Progenitor cell of endocrine pancreas (in vitro differentiated cells): ENCODE measurements at places on chromosomes 3 and 15. TPM values are rescaled to one million over a fixed set of nuclear protein-coding genes. Genes with fewer than 3 reads are reported as not detected.

Gene MEIS2
- total RNA-seq: 133 and 143 TPM in 2 replicates

Gene GABRG3
- 0.24 and 0.80 TPM in 2 replicates for total RNA-seq

Gene CKMT1B
- total RNA-seq: 1.8 and 3.3 TPM in 2 replicates

Gene CD80
- total RNA-seq: 0.20 and 0.24 TPM in 2 replicates

Gene XYLB
- 4.0 and 7.0 TPM in 2 replicates for total RNA-seq

Gene SLC12A1
- total RNA-seq: 0.16 TPM in 1 of 2 replicates, not detected in the other

Gene NMB
- 4.9 and 6.1 TPM in 2 replicates for total RNA-seq

Gene C3orf22
- total RNA-seq: 0.26 and 0.44 TPM in 2 replicates

GRCh38 chr3:72446218-72447058 is 401.8 kb downstream of the SHQ1 start:
- H3K36me3 ChIP-seq: peaks cover 3% of the 10 kb centered on the region
- peaks cover 39% of the 10 kb centered on the region for H3K4me1 ChIP-seq
- H3K27me3 ChIP-seq: peaks cover 13% of the 10 kb centered on the region
- peak within 1 kb of the TSS; percentile 95 for H3K4me3 ChIP-seq
- H3K27ac ChIP-seq: peak within 1 kb of the TSS; percentile 100

DNA sequence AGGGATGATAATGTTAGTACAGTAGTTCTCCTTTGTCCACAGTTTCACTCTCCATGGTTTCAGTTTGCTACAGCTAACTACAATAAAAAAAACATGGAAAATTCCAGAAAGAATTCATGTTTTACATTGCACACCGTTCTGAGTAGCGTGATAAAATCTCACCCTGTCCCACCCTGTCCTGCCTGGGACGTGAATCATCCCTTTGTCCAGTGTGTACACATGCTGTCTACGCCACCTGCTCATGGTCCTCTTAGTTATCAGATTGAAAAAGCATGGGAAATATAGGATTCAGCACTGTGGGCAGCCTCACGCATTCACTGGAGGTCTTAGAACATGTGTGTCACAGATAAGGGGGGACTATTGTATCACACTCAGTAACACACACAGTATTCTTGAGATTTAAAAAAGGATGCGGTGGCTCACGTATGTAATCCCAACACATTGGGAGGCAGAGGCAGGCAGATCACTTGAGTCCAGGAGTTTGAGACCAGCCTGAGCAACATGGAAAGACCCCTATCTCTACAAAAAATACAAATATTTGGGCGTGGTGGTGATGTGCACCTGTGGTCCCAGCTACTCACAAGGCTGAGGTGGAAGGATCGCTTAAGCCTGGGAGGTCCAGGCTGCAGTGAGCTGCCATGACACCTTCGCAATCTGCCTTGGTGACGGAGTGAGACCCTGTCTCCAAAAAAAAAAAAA is 8.7 kb upstream of the FLNB start:
- DNase-seq: no peak
- peak overlapping the region; percentile 73 for H3K27ac ChIP-seq
- H3K4me3 ChIP-seq: no peak overlapping the region
- H3K36me3 ChIP-seq: no peaks in the 10 kb centered on the region
- no peaks in the 10 kb centered on the region for H3K27me3 ChIP-seq
- peaks cover 20% of the 10 kb centered on the region for H3K4me1 ChIP-seq

DNA sequence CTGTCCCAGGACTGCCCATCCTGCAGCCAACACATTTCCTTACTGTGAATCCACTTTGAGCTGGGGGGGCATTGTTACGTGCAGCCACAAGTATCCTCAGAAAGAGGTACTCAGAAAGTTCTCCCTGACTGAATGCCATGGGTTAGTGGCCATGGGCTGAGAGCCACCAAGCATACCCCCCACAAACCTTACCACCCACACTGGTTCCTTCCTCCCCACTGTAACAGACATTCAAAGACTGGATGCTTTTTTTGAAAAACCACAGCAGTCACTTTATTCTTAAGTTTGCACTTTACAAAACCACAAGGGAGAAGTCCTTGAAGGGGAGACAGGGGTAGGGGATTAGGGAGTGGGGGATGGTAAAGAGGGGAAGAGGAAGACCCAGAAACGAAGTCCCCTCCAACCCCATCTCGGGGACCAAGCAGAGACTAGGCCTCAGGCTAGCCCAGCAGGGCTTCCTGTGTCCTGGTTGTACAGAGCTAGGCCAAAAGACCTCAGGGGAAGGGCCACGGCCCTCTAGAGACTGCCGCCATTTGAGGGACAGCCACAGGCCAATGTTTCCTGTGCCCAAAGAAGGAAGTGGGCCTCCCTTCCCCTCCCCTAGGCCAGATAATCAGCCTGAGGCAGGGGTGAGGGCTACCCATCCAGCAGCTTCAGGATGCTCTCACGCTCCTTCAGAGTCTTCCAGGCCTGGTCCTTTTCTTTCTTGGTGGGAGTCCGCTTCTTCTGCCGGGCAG is 10.1 kb upstream of the CAMK1 start:
- no peak overlapping the region for H3K4me3 ChIP-seq
- H3K27me3 ChIP-seq: no peaks in the 10 kb centered on the region
- peaks cover 5% of the 10 kb centered on the region for H3K36me3 ChIP-seq
- no peaks in the 10 kb centered on the region for H3K4me1 ChIP-seq
- no peak overlapping the region for H3K27ac ChIP-seq
- DNase-seq: no peak

GRCh38 chr3:49158103-49158709 is 7.9 kb downstream of the CCDC71 start:
- DNase-seq: no peak
- no peak overlapping the region for H3K27ac ChIP-seq
- no peaks in the 10 kb centered on the region for H3K27me3 ChIP-seq
- no peaks in the 10 kb centered on the region for H3K36me3 ChIP-seq

DNA sequence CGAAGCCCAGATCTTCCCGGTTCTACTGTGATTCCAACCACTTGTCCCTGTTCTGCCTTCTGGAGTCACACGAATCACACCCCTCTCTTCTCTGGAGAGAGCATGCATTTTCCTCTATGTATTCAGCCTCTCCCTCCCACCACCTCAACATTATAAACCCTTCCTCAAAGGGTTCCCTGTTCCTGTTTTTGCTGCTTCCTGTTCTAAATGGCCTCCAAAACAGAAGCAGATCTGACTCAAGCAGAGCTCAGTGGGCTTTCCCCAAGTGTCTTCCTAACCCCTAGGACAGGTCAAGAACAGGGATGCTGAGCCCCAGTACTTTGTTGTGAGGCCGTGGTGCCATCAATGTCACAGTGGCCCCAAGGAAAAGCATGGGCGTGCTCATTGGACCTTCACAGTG is 75.7 kb upstream of the ARNT2 start:
- DNase-seq: no peak
- H3K4me3 ChIP-seq: no peak overlapping the region
- H3K27ac ChIP-seq: no peak overlapping the region
- H3K27me3 ChIP-seq: peaks cover 7% of the 10 kb centered on the region

- no peak overlapping the region for H3K27ac ChIP-seq
- DNase-seq: no peak
- H3K4me3 ChIP-seq: no peak overlapping the region
- no peaks in the 10 kb centered on the region for H3K27me3 ChIP-seq
- H3K4me1 ChIP-seq: peaks cover 38% of the 10 kb centered on the region
- H3K36me3 ChIP-seq: peaks cover 12% of the 10 kb centered on the region
These were observed 108.0 kb downstream of the IL1RAP start for GRCh38 chr3:190621927-190622326.

- no peak overlapping the region for H3K4me3 ChIP-seq
- no peaks in the 10 kb centered on the region for H3K27me3 ChIP-seq
- no peak for DNase-seq
- H3K27ac ChIP-seq: no peak overlapping the region
- no peaks in the 10 kb centered on the region for H3K36me3 ChIP-seq
- peaks cover 7% of the 10 kb centered on the region for H3K4me1 ChIP-seq
These were observed 102.9 kb downstream of the CHST2 start for GRCh38 chr3:143222505-143222904.

GRCh38 chr3:76723366-76723765 is 316.5 kb upstream of the ROBO2 start:
- no peak for DNase-seq
- no peak overlapping the region for H3K27ac ChIP-seq
- no peaks in the 10 kb centered on the region for H3K4me1 ChIP-seq

GRCh38 chr15:73403171-73403570 is 34.4 kb upstream of the HCN4 start:
- no peaks in the 10 kb centered on the region for H3K4me1 ChIP-seq
- DNase-seq: no peak
- no peaks in the 10 kb centered on the region for H3K27me3 ChIP-seq
- H3K4me3 ChIP-seq: no peak overlapping the region

- H3K27ac ChIP-seq: no peak overlapping the region
- no peak for DNase-seq
- H3K4me1 ChIP-seq: peaks cover 22% of the 10 kb centered on the region
- H3K27me3 ChIP-seq: no peaks in the 10 kb centered on the region
- peaks cover 4% of the 10 kb centered on the region for H3K36me3 ChIP-seq
These were observed 197.3 kb downstream of the CADPS start for GRCh38 chr3:62677926-62678325.

GRCh38 chr3:102304550-102304949 is 130.3 kb upstream of the ZPLD1 start:
- no peak overlapping the region for H3K27ac ChIP-seq
- H3K4me1 ChIP-seq: peaks cover 22% of the 10 kb centered on the region
- H3K36me3 ChIP-seq: no peaks in the 10 kb centered on the region
- DNase-seq: no peak

- no peak for DNase-seq
- no peaks in the 10 kb centered on the region for H3K27me3 ChIP-seq
- peaks cover 33% of the 10 kb centered on the region for H3K4me1 ChIP-seq
- no peak overlapping the region for H3K4me3 ChIP-seq
- H3K36me3 ChIP-seq: peaks cover 14% of the 10 kb centered on the region
These were observed 97.4 kb downstream of the ST6GAL1 start for GRCh38 chr3:187027531-187028278.

- H3K27ac ChIP-seq: no peak overlapping the region
- no peaks in the 10 kb centered on the region for H3K36me3 ChIP-seq
- peak; percentile 52 for DNase-seq
- H3K4me1 ChIP-seq: peaks cover 7% of the 10 kb centered on the region
These were observed 1.8 kb upstream of the SCN5A start for GRCh38 chr3:38651153-38651789.

GRCh38 chr15:89743594-89743993 is 7.5 kb downstream of the MESP1 start:
- H3K27ac ChIP-seq: no peak overlapping the region
- H3K36me3 ChIP-seq: no peaks in the 10 kb centered on the region
- DNase-seq: no peak
- no peak overlapping the region for H3K4me3 ChIP-seq
- H3K4me1 ChIP-seq: no peaks in the 10 kb centered on the region
- H3K27me3 ChIP-seq: peaks cover 22% of the 10 kb centered on the region

GRCh38 chr3:194357681-194358080 is 6.6 kb upstream of the CPN2 start:
- DNase-seq: no peak
- H3K4me1 ChIP-seq: no peaks in the 10 kb centered on the region
- H3K27ac ChIP-seq: no peak overlapping the region

- no peak for DNase-seq
- peaks cover 19% of the 10 kb centered on the region for H3K4me1 ChIP-seq
- H3K27ac ChIP-seq: no peak overlapping the region
These were observed 56.4 kb downstream of the TMCC1 start for GRCh38 chr3:129837065-129837642.

DNA sequence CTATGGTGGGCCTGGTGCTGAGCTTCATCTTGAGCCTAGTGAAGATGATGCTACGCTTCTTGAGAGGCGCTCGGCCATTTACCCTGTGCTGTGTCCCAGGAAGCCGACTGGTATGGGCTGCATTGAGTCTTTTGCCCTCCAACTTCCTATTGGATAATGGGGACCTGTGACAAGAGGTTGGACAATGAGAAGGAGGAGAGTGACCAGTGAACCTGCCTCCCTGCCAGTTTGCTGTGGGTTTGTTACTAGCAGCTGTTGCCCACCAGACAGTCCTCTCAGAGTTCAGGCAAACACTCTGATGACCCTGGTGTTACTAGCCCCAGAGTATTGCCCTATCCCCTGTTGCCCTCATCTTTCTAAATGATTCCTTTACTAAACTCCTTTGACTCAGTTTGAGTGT is 99.6 kb upstream of the PFN2 start:
- no peak for DNase-seq
- H3K4me1 ChIP-seq: peaks cover 41% of the 10 kb centered on the region
- H3K27me3 ChIP-seq: peaks cover 36% of the 10 kb centered on the region

GRCh38 chr3:61601831-61602230 is 40.5 kb downstream of the PTPRG start:
- H3K27me3 ChIP-seq: no peaks in the 10 kb centered on the region
- no peak overlapping the region for H3K4me3 ChIP-seq
- H3K27ac ChIP-seq: no peak overlapping the region

DNA sequence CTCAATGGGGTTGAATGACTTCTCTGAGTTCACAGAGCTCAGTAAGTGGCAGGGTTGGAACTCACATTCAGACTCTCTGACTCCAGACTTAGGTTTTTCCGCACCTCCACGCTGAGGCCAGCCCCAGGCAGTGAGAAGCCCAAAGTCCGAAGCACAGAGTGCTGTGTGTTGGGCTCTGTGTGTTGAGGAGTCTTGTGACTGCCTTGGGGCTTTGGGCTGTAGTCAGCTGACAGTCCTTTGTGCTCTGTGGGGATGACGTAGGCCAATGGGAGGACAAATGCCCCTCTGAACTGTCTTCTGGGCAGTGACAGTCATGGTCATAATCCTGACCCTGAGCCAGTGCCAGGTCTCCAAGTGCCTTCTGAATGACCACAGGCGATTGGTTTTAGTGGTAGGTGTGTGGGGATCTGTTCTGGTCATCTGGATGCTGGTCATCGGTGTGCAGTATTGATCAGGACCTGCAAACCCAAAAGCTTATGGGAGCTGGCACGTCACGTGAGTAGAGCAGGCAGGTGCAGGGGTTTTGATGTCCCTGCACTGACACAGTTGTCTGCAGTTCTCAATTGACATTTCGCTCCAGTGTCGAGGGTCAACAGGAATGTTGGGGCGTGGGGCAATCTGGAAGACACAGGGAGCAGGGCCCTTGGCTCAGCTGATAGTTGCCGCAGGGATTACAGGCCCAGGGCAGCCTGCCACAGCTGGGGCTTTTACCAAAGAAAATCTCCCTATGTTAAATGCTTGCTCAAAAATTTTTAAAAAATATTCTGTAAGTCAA is 45.3 kb downstream of the CAPN3 start:
- H3K4me3 ChIP-seq: no peak overlapping the region
- H3K27ac ChIP-seq: no peak overlapping the region
- no peaks in the 10 kb centered on the region for H3K27me3 ChIP-seq
- no peaks in the 10 kb centered on the region for H3K4me1 ChIP-seq

- peaks cover 4% of the 10 kb centered on the region for H3K27me3 ChIP-seq
- H3K4me1 ChIP-seq: no peaks in the 10 kb centered on the region
- H3K27ac ChIP-seq: no peak overlapping the region
These were observed 294.8 kb upstream of the STT3B start for GRCh38 chr3:31237887-31238286.
